CD4-positive, alpha-beta T cell treated with Interleukin-12 subunit alpha and Interleukin-12 subunit beta, for 1 hour (primary cell): ENCODE measurements at places on chromosomes 13 and 19.

- DNase-seq, result no peak
These were observed 364 bp downstream of the CKM start for GRCh38 chr19:45322311-45322710.

DNA sequence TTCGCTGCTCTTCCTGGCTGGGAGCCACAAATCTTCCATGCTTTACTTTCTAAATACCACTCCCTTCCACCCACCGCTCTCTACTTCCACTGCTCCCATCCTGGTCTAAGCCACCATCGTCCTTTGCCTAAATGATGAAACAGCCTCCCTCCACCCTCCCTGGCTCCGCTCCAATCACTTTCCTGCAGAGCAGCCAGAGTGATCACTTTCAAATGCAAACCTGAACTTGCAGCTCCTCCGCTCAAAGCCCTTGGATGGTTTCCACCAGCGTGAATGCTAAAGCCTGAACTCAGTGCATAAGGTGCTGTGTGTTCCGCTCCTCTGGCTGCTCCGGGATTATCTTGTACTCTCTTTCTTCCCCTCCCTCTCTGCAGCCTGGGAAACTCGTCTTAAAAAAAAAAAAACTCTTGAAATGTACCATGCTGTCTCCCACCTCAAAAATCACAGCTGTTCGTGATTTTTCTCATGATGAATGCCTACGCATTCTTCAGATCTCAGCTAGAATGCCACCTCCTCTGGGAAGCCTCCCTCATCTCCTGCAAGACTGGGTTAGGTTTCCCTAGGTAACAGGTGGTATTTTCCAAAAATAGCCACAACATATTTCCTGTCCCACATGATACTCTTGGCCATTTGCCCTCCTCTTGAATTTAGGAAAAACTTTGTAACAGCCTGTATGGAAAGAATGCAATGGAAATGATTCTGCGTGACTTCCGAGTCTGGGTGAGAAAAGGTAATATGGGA, 3.7 kb upstream of the SIN3B start:
- no peak for DNase-seq

GRCh38 chr19:36008336-36008978, at the start of gene SYNE4:
Gene SYNE4 (minus strand): TSS chr19:36008813. CDS start chr19:36008681, 132 bp downstream.
- no peak for DNase-seq

DNA sequence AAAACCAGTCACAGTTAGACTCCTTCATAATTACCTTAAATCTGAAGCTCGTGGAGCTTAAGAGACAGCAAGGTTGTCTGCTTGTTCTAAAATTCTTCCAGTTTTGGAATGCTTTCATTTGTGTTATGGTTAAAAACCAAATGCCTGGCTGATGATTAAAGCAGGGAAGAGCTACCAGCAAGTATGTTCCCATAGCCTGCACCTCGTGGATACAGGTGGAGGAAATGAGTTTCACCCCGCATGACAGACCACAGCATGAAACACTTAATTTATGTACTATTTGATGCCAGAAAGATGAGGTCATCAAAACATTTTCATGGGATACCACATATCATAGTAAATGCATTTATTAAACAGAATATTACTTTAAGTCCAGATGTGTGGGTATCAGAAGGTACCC, 416 bp upstream of the DOCK9 start:
- DNase-seq, result no peak

DNA sequence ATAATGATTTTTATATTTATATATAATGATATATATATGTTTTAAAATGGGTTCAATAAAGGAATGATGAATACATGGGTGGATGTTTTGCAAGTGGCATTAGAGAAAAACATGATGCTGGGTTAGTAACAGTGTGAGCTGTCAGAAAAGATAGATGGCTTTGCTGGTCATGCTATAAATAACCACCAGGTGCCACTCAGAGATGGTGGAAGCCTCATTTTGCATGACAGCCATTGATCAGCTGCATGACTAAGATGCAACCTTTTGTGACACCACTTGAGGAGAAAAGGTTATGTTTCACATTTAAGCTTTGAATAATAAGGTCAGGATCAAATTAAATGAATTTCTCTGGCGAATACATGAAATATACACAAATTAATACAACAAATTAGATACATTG, 737.7 kb downstream of the PCDH9 start:
- DNase-seq, result no peak

DNA sequence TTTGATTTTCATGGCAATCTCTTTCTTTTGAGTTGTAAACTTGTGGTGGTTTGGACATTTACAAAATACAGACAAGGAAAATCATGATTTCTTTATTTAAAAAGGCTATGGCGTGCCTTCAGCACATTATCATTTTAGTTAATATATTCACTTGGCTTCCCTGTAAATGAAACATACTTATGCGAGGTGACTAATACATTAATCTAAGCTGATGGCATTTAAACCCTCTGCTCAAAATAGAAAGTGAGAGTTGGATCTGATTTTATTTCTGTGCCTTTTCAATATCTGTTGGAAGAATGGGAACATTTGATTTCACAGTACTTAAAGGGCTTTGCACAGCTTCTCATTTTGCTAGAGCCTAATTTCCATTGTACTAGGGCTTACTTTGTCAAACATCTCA, 289.8 kb downstream of the MTUS2 start:
- no peak for DNase-seq

- no peak for DNase-seq
These were observed 1546.2 kb downstream of the OLFM4 start for GRCh38 chr13:54574791-54575190.

DNA sequence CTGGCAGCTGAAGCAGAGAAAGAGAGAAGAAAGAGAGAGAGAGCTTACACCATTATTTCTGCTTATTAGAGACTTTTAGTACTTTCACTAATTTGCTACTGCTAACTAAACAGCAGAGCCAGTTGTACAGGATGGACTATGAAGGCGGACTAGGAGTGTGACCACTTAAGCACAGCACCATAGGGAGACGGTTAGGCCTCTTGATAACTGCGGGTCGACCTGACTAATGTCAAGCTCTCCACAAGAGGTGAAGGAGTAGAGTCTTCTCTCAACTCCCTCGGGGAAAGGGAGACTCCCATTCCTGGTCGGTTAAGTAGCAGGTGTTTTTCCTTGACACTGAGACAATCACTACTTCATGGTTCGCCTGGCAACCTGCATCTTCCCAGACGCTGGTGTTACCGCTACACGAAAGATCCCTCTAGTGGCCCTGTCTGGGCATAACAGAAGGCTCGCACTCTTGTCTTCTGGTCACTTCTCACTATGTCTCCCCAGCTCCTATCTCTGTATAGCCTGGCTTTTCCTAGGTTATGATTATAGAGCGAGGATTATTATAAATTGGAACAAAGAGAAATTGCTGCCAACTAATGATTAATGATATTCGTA, 5.3 kb upstream of the PSG7 start:
- DNase-seq, result no peak

DNA sequence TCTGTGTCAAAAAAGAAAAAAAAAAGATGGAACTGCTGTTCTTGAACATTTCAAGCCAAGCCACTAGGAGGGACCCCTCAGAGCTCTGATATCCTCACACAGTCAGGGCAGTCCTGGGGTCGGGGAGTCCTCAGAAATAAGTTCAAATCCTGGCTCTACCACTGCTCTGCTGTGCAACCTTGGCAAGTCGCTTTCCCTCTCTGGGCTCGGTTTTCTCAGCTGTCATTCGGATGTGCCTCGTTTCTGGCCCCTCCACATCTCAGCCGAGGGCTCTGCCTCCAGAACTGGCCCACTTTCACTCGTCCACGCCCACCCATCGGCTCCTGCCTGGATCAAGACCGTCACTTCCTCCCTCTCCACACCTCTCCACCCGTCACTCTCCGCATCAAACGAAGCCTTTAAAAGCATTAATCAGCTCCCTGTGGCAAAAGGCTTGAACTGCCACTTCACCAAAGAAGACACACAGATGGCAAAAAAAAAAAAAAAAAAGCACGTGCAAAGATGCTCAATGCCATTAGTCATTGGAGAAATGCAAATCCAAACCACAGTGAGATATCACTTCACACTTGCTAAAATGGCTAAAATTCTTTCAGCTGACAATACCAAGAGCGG, 7.4 kb upstream of the ZNRF4 start:
- DNase-seq, result no peak

DNA sequence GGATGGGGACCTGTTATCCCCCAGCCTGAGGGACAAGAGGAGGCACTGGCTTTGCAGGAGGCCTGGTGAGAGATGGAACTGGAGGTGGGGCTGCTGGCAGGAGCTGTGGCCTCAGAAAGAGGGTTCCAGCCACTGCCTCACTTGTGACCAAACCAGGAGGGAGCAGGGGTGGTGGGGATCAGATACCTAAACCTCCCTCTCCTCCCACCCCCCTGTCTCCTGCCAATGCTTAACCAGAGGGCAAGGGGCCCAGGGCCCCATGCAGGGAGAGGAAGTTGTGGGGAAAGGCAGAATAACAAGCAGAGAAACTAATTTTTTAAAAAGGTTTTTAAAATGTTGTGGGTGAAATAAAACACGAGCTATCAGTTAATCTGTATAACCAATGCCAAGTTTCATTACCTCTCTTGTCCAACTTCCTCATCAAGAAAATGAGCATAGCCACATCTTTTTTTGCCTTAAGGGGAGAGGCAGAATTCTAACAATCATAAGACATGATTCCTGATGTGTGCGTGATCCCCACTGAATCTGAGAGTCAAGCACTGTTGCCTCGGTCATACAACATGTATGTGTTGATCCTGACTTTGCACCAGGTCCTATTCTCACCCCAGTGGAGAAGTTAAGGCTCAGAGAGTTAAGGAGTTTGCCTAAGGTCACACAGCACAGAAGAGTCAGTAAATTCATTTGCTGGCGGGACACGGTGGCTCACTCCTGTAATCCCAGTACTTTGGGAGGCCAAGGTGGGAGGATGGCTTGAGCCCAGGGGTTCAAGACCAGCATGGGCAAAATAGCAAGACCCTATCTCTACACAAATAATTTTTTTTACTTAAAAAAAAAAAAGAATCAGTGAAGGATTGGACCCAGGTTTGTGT, 12.9 kb downstream of the FXYD5 start:
- DNase-seq, result peak; percentile 20

- DNase-seq, result no peak
These were observed 56.1 kb downstream of the LRCH1 start for GRCh38 chr13:46609052-46609451.

DNA sequence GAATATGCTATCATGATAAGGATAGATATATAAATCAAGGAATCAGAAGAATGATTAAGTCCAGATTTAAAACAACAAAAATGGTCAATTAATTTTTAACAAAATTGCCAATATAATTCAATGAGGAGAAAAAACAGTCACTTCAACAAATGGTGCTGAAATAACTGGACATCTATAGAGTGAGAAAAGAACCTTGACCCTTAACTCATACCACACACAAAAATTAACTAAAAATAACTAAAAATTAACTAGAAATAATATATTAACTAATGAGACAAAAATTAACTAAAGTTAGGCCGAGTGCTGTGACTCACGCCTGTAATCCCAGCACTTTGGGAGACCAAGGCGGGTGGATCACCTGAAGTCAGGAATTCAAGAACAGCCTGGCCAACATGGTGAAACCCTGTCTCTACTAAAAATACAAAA, 9.5 kb downstream of the LGALS7 start:
- DNase-seq, result no peak

GRCh38 chr13:90526711-90527110, 820.8 kb upstream of the MIR17HG start:
- no peak for DNase-seq

GRCh38 chr19:49019242-49019932, 2.5 kb upstream of the LHB start:
- peak; percentile 70 for DNase-seq

DNA sequence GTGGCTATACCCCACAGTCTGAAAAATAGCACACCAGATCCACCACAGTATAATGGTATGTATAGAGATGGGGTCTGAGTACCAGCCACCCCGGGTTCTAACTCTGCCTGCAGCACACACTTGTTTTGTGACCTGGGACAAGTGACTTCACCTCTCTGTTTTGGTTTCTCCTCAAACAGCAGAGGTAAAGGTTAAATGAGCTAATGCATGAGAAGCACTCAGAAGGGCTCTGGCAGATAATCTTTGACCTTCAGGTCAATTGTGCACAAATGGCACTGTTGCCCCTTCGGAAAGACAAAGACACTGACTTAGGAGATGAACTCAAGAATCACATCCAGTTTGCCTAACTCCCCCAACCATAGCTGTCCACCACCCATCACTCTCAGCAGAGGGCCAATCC, 7.7 kb downstream of the ZC3H4 start:
- no peak for DNase-seq

GRCh38 chr13:104740641-104741222, 1674.5 kb upstream of the SLC10A2 start:
- DNase-seq, result no peak

GRCh38 chr13:100480676-100481075, 107.9 kb downstream of the GGACT start:
- DNase-seq, result no peak

DNA sequence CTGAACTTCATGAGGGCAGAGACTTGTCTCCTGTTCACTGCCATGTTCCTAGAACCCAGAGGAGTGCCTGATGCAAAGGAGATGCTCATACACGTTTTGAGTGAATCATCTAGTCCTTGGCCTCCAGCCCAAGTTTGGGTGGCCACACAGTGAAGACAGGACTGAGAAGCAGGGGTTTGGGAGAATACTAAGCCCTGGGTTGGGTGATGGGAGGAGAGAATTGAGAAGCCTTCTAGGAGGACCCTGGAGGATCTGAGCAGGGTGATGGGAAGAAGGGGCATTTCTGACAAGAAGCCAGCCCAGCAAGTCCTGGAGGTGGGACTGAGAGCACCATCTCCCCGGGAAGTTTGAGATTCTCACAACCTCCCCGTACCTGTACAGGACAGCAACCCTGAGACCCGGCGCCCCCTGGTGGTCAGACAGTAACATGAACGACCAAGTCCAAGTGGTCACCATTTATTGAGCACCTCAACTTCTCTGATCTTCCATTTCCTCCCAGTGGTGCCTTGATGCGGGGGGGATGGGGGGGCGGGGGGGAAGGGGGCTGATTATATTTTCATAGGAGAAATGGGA, 11.0 kb downstream of the CTU1 start:
- peak; percentile 66 for DNase-seq

DNA sequence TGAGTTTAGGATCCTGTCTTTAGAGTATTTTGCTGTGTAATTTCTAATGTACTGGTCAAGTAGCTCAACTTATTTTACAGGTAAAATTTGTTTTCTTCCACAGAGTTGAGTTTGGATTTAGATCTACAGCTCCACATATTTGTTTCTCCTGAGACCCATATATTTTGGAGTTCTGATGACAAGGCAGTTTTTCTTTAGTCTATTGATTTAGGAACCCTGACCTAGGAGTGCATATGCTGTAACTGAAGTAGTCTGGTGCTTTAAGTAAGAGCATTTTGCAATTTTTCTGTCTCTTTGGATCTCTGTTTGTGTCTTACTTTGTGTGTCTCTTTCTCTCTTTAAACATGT, 19.5 kb upstream of the SPRY2 start:
- DNase-seq, result no peak
